Stimulated activated CD4-positive, alpha-beta T cell treated with anti-CD3 and anti-CD28 coated beads, Interleukin-2, amount 100 ng/mL, for 48 hours (primary cell): ENCODE measurements at places on chromosomes 5 and 9.

DNA sequence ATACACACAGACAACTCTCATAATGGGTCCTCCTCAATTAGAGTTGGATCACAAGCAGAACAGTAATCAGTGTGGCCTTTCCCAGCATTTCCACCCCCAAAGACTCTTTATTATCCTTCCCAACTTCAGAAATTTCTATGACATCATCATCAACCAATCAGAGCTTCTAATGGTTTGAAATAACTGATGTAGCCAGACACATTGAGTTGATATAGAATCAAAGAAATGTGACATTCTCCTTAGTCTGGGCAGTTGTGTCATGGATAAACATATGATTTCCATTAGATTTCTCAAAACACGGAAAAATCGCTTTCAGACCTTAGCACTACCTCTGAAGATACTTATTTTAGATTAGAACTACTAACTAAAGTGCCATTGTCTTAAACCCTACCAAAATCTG, 75.7 kb upstream of the NFIB start:
- no peak for DNase-seq

- DNase-seq, result no peak
Measured at GRCh38 chr5:60960591-60960990, 15.6 kb downstream of the NDUFAF2 start.

DNA sequence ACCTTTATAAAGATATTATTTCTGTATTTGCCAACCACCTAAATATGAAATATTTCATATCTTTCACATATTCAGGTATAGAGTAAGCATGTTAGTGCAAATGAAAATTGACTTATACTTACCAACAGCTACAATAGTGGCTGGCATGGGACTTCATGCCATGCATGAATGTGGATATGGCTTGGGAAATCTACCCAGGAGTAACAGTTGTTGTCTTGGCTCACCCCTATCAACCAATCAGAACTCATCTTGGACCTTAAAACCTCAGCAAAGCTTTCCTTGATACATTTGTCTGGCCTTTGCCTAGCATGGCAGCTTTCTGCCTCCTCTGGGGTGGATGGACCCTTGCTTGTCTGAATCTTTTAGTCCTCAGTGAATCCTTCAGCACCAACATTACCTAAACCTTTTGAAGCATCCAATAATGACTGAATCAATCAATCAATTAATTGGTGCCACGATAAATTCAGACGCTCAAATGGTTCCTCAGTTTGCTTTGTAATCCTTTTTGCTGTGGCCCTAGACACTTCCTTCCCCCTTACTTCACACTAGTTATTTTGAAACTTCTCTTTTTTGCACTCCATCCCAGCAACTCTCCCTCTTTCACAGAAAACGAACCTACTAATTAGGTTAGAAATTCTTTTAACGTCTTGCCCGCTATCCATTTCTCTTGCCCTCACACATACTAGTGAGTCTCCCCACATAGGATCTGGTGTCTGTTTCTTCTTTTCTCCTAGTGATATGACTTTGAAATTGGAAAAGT, 132.3 kb upstream of the ZNF608 start:
- no peak for DNase-seq

- DNase-seq, result no peak
Measured at GRCh38 chr9:13607481-13608441, 328.3 kb upstream of the MPDZ start.

DNA sequence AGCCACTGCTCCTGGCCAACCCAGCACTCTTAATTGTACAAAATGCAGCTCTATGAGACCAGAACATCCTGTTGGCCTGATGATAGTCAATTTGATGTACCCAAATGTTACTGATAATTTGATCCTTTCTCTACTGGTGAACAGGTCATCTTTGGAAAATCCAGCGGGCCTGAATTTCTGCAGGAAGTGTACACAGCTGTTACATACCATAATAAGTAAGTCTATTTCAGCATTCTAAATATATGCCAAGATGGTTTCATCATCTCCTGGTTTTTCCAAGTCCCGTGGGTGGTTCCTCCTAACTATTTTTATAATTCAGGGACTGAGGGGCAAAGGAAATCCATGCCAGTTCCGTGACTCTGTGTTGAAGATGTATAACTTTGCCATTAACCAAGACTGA, 155.4 kb downstream of the DOCK8 start:
- no peak for DNase-seq

- DNase-seq, result no peak
Measured at GRCh38 chr5:81533629-81534405, 139.9 kb upstream of the ACOT12 start.

DNA sequence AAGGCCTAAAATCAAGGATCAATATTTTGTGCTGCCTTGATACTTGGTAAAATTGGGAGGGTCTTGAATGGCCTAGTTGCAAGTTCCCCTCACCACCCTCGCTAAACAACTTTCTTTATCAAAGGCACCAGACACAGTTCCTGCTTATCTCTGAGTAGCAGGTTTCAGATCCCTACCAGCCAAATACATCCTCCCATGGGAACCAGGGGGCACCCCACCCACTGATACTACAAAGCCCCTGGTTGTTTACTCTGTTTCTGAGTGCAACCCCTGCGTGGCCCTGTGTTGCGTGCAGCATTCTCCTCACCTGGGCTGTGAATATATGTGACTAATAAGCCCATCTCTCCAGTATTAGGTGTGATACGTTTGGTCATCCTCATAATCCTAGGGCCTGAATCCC, 314.9 kb downstream of the DRD1 start:
- DNase-seq, result no peak

GRCh38 chr5:98957307-98957706, 28.5 kb upstream of the CHD1 start:
- DNase-seq, result no peak

GRCh38 chr5:140927228-140927573, 1.1 kb downstream of the PCDHAC1 start:
- no peak for DNase-seq

DNA sequence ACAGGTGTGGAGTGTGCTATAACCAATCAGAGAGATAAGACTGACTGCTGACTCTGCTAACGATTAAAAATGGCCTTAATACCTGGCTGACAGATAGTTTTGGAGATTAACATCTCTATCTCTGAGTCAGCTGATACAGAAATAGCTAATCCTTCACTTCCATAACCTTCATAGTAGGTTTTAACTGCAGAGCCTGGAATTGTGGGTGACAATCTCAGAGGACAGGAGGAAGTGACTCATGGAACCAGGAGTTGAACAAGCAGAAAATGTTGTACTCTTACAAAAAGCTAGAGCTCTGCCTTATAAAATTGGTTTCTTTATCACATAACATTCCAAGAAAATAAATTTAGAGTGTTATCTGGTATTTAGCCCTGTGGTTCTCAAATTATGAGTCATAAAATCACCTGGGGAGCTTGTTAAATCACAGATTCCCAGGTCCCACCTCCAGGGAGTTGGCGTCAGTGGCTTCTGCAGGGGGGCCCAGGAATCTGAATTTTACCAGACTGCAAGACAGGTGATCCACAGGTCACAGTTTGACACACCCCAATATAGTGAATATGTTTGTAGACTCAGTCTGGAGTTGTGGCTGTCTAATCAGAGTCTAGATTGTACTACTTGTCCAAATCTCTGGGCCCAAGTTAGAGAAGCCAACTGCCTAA, 44.4 kb upstream of the AFAP1L1 start:
- DNase-seq, result no peak

- no peak for DNase-seq
Measured at GRCh38 chr9:13587571-13587970, 308.1 kb upstream of the MPDZ start.

- no peak for DNase-seq
Measured at GRCh38 chr5:12840972-12841371, 936.7 kb upstream of the CTNND2 start.

- DNase-seq, result no peak
Measured at GRCh38 chr5:41193456-41194205, 19.7 kb downstream of the C6 start.

GRCh38 chr9:121427899-121428298, 57.8 kb upstream of the STOM start:
- DNase-seq, result no peak

DNA sequence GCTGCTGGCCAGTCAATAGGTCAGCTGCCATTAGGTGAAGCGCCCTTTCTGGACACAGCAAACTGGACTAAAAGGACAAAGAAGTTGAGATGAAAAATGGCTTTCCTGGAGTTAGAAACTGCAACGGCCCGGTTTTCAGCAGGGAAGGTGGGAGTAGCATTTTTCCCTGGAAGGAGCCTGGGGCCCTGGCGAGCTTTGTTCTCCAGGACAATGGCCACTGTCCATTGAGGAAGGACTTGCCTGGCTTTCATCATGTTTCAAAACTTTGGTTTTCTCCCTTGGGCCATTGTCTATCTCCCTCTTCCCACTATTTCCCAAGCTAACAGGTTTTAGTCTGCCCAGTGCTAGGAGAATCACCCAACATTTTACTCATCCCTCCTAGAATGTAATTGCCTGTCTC, 56.2 kb downstream of the MOCS2 start:
- DNase-seq, result no peak

- DNase-seq, result no peak
Measured at GRCh38 chr5:174335682-174336364, 290.3 kb downstream of the NSG2 start.

GRCh38 chr9:114746591-114747346, 59.1 kb downstream of the TNFSF15 start:
- no peak for DNase-seq

DNA sequence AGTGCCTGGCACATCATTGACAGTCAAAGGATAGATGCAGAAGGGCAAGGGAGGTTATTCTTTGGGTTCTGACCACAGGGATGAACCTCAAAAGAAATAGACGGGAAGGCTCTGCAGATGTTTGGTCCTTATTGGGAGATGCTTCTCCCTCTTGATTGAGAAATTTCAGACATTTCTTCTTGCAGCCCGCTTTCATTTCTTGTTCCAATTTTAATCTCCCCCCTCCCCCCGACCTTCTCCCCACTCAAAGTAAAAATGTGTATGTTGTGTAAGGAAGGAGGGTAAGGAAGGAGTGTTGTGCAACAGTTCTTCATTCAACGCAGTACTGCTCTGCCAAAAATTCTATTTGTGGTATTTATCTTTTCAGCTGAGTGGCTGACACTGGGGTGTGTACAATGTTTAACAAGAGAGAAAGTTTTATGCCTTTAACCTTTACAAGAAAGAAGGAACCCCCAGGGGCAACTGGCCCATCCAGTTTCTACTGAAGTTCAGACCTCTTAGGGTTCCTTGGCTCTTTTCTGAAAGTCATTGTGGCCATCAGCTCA, 46.3 kb upstream of the TNFSF15 start:
- no peak for DNase-seq

DNA sequence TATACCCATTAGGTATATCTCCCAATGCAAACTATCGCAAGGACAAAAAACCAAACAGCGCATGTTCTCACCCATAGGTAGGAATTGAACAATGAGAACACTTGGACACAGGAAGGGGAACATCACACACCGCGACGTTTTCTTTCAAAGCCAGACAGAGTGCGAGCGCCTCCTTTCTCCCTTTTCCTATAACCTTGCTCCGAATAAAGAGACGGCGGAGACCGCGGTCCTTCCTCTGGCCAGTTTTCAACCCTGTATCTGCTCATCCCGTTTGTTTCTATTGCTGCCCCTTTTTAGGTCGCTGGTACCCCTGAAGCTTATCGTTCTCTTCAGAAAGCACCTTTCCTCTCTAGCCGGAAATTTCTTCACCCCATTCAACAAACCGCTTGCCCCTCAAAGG, 1.3 kb downstream of the LVRN start:
- no peak for DNase-seq

GRCh38 chr9:100554935-100555401, 22.9 kb upstream of the CAVIN4 start:
- no peak for DNase-seq

GRCh38 chr5:135018457-135018856, 15.6 kb downstream of the PITX1 start:
- no peak for DNase-seq
